ENCODE measurements at places on chromosomes 3 and 15.

- DNase-seq: peak; percentile 37
Measured at GRCh38 chr3:179088306-179088705, 16.7 kb upstream of the ZMAT3 start.

- DNase-seq: peak; percentile 27
Measured at GRCh38 chr3:10772271-10773161, 43.5 kb upstream of the SLC6A11 start.

DNA sequence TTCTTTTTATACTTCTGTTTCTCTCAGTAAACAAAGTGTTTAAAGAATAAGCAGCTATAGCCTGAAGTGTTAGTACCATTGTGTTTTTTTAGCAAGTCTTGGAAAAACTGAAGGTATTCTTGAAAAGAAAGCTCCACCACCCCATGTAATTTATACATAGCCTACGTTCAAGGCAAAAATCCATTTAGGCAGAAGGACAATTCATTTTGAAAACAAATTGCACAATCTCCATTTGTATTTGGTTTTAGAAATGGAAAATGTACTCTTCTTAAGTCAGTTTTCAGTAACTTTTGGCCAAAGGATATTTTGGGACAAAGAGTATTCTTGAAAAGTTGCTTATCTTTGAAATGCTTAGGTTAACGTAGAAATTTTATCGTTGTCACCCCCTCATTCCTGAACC lies 34.5 kb downstream of the PTPRG start:
- no peak for DNase-seq

DNA sequence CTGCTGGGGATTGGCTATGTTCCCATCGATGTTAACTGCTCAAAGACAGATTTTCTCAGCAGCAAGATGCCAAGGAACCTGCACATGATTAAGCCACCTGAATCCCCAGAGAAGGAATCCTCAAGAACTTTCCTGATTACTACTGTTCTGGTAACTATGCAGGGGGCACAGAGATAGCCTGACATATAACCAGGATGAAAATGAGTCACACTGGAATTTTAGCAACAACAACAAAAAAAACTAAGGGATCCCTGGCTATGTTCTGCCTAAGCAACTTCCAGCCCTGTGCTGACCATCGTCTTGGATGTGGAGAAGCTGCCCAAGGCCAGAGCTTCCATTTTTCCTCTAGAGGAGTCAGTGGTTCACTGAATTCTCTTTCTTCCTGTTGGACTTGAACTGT lies 13.8 kb downstream of the RIOX2 start:
- DNase-seq: no peak

GRCh38 chr3:168040607-168041208 lies 55.0 kb downstream of the GOLIM4 start:
- peak; percentile 52 for DNase-seq

- no peak for DNase-seq
Measured at GRCh38 chr15:47963265-47963664, 157.5 kb upstream of the SLC24A5 start.

DNA sequence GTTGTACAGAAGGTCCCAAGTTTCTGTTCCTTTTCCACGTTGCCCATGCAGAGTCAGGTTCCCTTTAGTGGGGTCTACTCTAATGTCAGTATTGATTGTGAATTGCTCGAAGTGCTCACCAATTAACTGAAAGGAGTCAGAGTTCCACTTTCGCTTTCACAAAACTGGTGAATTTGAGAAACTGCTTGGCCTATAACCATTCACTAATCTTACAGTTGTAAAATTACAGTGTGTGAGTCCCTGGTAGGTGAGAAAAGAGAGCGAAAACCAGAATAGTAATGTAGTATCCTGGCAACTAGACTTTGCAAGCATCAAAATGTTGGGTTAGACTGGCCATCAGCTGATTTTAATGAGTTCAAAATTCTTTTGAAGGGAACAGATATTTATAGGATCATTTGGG lies 237.5 kb upstream of the CHRM5 start:
- no peak for DNase-seq

GRCh38 chr3:55556619-55557537 lies 69.8 kb upstream of the WNT5A start:
- DNase-seq: no peak
